ENCODE measurements at places on chromosomes 2 and 18.

GRCh38 chr2:72887032-72887739, at the start of gene SPR:
SPR (plus strand) TSS chr2:72887408; CDS start chr2:72887433, 25 bp downstream.
- peak; percentile 72 for DNase-seq

DNA sequence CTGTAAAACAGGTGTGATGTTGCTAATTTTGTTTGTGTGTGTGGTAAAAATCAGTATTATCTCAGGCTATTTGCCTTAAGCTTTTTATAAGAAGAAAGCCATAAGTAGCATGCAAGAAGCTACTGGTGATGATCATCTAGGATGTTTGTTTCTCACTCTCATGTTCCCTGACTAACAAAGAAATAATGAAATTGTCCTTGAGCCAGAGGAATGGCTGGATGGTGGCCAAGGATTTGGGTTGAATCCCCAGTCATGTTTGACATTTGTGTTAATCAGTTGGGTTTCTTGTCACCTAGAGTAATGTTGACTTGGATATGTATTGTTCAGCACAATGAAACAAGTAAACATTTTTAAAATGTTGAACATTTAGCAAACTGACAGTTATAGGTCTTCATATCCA, 496.8 kb upstream of the ZEB2 start:
- DNase-seq = no peak

GRCh38 chr2:174682578-174683391, 81.5 kb downstream of the CHRNA1 start:
- peak; percentile 49 for DNase-seq

DNA sequence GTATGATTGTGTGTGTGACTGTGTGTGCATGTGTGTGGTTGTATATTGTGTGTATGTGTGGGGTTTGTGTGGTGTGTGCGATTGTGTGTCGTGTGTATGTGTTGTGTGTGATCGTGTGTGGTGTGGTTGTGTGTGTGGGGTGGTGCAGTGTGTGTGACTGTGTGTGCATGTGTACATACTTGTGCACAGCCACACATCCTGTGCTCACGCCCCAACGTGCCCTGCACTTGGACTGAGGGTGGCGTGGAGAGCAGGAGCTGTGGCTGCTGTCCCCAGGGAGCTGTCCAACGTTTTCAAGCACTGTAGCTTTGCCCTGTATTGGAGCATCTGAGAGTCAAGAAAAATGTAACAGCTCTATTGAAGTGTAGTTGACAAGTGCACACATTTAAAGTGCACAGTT, 243.2 kb upstream of the HDAC4 start:
- peak; percentile 26 for DNase-seq

DNA sequence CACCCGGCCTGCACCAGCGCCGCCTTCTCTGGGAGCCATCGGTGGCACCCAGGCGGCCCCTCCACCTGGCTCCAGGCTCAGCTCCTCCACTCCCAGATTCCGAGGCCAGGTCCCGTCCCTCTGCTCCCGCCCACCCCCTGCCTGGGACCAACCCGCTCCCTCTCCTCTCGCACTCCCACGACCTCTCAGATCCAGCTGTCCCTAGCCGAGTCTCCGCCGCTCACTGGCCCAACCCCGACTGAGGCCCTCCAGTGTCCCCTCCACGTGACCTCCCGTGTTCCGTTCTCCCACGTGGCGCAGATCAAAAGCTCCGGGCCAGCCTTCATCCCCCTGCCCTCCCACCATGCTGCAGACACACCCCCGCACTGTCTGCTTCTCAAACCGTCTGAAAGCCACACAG, 14.4 kb upstream of the SALL3 start:
- no peak for DNase-seq

DNA sequence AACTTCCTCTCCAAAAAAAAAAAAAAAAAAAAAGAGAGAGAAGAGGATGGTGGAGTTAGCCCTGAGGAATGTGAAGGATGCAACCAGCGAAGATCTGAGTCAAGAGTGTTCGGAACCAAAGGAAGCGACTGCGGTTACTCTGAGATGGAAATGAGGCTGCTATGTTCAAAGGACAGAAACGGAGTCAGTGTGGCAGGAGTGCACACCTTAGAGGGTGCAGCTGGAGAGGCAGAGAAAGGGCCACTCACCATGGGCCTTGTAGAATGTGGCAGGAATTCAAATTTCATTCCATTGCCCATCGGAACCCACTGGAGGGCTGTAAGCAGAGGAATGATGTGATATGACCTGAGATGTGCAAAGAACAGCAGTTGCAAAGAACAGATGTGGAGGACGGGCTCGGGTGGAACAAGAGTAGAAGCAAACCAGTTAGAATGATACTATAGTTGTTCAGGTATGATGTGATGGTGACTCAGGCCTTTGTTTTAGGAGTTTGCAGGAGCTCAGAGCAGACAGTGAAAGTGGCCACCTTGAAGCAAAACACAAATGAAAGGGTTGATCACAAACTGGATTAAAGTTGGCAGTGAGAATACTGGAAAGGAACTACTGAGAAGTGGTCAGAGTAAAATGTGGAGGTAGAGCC, 22.6 kb downstream of the ITGA6 start:
- peak; percentile 61 for DNase-seq

DNA sequence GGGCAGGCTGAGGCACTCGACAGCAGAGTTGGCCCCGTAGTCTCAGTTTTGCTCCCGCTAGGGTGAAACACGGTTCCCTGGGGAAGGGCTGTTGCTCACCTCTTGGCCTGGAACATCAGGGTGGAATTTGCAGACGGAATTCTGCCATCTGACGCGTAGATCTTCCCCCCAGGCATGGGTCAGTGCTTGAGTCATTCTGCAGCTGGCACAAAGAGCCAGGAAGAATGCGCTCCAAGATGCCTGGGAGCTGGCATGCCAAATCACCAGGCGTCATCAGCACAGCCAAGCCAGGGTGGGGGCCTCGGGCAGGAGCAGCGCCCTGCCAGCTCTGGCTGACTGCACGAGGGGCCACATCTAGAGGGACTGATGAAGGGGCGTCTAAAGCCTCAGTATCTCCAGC, 42.7 kb downstream of the ODC1 start:
- no peak for DNase-seq

GRCh38 chr18:55857409-55857808, 269.4 kb upstream of the TCF4 start:
- DNase-seq = no peak

DNA sequence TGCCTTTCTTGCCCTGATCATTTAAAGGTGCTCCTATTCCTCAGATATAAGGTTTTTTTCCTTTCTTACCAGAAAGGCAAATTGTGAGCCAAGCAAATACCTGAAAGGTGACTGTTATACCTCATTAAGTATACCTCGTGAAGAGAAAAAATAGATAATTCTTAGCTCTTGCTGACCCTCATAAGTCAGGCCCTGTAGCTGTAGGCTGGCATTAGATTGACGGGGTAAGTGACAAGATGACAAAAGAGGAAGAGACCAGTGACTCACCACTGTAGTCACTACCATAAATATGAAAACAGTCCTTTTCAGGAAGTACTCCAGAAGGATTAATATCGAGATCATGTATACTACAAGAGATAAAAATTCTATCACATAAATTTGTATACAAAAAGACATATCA, 104.6 kb downstream of the PTPN4 start:
- DNase-seq = no peak

DNA sequence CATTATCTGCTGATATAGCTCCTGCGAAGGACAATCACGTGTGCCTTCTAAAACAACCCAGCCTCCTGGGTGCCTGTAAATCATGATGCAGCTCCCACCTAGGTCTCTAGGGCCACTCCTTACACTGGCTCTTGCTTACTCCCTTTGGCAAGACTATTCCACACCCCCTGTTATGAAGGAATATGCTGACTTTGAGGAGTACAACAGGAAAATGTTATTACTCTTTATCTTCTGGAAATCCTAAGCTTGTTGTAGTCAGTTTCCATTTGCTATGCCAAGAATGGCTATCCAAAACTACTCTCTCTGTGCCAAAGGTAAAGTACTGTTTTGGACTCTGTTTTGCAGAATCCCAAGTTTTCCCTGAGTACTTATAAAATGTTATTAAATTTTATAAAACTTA, 7.7 kb downstream of the SGO2 start:
- no peak for DNase-seq

GRCh38 chr2:176892676-176893226, 319.8 kb upstream of the HNRNPA3 start:
- DNase-seq = no peak

DNA sequence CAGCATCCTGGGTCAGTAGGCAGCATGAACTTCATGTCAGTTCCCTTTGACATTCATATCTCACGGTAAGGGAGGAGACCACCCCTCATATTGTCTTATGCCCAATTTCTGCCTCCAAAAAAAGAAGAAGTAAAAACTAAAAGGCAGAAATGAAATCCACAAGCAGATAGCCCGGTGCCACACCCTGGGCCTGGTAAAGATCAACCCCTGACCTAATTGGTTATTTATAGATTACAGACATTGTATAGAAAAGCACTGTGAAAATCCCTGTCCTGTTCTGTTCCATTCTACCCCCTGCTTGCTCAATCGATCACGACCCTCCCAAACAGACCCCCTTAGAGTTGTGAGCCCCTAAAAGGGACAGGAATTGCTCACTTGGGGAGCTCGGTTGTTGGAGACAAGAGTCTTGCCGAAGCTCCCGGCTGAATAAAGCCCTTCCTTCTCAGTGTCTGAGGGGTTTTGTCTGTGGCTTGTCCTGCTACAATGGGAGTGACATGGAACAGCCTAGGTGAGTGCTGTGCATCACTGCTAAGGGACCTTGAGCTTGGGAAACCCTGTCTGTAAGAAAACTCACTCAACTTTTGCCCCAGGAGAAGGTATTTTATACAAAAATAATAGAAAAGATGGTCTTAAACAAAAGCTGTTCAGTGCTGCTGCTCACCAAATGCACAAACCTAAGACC, 11.1 kb downstream of the NDUFV2 start:
- DNase-seq = no peak

GRCh38 chr2:54574860-54575247, 118.7 kb downstream of the SPTBN1 start:
- DNase-seq = no peak

DNA sequence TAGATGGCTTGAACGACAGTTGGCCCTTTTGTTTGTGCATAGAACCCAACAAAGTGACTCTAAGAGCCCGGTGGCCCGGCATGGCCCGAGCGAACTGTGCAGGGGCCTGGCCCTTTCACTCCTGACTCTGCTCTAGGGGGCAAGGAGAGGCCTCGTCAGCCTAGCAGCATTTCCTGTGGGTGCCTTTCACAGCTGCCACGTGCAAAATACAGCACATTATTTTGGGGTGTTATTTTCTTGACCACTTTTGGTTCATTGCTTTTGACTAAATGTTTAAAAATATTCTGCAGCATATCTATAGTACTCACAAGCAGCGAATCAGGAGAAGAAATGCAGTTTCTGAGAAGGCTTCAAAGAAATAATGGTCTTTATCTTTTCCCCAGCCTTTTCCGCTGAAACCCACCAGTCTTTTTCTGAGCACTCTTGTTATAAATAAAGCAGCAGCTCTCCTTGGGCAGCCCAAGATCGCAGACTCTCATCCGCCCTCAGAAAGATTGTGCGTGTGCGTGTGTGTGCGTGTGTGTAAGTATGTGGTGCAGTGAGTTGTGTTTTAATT, 31.3 kb downstream of the DGKD start:
- DNase-seq = peak; percentile 38

All from activated naive CD4-positive, alpha-beta T cell treated with anti-CD3 and anti-CD28 coated beads for 36 hours (primary cell).